Dermis microvascular lymphatic vessel endothelial cell (primary cell): ENCODE measurements at places on chromosomes 1 and 21. TPM values are rescaled to one million over a fixed set of nuclear protein-coding genes. Genes with fewer than 3 reads are reported as not detected.

OR2T2 gene
- total RNA-seq = not detected in 2 replicates

MYOG gene
- not detected in 2 replicates for total RNA-seq

HSD3B1 gene
- not detected in 2 replicates for total RNA-seq

TBX15 gene
- total RNA-seq = 0.13 and 0.51 TPM in 2 replicates

DNMT3L gene
- not detected in 2 replicates for total RNA-seq

DNA sequence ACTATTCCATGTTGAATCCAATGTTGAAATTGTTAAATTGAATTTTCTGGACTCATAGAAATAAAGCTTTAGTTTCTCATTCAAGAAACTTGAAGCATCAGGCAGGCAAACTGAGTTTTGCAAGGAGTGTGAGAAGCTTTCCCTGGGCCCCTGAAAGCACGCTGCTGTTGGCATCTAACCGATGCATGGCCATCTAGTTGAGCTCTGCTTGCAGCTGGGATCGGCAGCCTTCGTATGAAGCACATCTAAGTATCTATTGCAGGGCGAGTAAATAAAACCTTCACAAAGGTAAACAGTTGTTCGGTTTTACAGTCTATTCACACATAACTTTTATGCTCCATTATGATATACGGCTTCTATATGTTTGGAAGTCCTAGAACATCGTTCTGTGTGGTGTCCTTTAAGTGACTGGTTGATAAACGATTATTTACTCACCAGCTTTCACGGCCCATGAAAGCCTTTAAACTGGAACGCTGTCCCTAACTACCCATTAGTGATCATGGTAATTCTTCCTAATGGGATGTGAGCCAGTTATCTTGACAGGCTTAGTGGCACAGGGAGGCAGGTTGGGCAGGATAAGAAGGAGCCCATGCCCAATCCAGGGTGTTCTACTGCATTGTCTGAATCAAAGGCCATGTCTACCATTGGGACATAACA, 71.7 kb downstream of the SEC16B start:
- no peak for DNase-seq

DNA sequence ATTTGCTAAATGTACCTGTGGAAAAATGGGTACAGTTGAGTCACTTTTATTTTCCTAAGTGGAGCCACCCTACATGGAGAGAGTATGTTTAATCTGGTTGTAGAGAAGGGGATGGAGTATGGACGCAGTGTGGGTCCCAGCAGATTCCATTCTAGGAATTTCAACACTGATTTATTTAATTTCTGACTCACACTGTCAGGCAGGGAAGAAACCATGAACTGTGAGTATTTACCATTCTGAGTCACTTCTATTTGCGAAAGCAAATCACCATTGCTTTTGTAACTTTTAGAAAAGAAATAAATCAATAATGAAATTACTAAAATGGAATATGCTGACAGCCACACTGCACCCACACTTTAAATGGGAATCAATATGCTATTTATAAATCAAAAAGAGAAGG, 339.0 kb downstream of the DSCAM start:
- no peak for DNase-seq

- no peak for DNase-seq
These were observed 155.8 kb upstream of the PTGFR start for GRCh38 chr1:78334952-78335351.

- no peak for DNase-seq
These were observed 82.8 kb downstream of the PLPPR5 start for GRCh38 chr1:98921817-98922216.

DNA sequence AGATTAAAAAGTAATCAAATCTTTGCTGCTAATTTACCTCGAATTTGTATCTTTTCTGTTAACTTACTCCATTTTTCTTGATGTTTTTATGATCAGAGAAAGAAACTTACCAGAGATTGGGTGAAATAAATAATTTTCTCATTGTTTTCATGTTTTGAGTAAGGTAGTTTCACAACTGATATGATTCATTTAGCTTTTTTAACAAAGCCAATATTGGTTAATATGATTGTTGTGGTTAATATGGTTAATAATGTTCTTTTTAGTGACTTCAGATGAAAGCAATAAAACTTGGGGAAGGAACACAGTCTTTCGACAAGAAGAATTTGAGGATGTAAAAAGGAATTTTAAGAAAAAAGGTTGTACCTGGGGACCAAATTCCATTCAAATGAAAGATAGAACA, 48.1 kb downstream of the MAP3K21 start:
- no peak for DNase-seq

DNA sequence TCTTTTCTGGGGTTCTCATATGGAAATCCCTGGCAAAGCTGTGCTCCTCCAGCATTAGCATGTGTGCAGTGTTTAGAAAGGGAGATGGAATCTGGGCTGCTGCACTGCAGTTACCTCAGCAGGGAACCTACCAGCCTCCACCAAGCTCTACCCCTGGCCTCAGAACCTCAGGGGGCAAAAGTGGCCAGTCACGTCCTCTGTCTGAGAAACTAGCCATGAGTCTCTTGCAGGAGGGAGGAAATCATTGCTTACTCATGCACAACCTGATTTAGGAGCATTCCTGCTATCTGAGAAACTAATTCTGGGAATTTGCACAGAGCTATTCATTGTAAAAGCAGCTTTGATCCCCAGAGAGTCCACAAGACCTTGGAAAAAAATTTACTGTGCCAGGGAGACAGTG, 80.6 kb upstream of the IPO9 start:
- DNase-seq = peak; percentile 81

DNA sequence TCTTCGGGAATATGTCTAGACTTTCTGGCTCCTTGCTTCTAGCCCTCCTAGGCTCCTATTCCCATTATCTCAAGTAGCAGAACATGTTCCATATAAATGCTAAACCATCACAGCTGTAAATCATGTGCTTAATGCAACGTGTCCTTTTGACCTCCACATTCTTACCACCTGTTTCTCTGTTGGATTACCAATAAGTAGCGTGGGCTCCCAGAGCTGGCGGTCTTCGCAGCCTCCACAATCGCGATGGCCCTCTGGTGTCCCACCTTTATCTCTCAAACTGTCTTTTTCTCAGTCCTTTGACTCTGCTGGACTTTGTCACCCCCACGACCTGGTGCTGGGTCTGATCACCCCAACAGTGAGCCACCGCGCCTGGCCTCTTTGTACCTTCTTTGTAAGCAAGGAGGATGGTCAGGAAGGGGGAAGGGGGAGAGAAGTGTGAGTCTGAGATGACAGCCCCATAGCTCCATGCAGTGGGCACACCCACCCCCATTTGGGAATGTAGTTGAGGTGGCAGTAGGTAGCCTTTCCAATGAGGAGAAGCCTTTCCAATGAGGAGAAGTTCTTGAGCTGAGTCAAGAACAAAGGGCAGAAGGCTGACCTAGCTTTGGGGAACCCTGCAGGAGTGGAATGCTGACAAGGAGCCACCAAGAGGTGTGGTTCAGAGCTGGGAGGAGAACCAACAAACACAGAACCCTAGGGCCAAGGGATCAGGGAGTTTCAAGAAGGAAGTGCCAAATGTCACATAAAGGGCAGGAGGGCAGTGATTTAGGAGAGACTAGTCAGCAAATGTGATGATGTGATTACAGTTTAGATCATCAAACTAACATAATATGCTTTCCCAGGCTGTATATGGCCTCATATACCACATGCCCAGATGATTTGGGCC, 14.2 kb downstream of the TRAF5 start:
- no peak for DNase-seq

GRCh38 chr1:26719205-26719604, 23.4 kb downstream of the ARID1A start:
- peak; percentile 22 for DNase-seq

DNA sequence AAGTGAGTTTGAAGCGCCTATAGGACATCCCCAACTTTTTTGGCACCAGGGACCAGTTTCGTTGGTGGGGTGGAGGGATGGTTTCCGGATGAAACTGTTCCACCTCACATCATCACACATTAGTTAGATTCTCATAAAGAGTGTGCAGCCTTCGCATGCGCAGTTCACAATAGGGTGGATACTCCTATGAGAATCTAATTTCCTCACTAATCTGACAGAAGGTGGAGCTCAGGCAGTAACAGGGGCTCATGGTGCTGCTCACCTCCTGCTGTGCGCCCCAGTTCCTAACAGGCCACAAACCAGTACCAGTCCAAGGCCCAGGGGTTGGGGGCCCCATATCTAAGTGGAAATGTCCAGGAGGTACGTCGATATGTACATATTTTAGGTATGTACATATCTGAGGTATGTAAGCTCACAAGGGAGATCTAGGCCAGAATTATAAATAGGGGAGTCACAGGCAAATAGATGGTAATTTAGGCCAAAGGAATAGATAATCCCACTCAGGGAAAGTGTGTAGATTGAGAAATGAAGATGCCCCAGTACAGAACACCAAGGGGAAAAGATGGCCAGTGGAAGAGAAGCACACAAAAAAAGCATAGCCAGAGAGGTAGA, 27.5 kb upstream of the RASAL2 start:
- DNase-seq = no peak
